ENCODE measurements at places on chromosomes 3 and 15.

- no peak for DNase-seq
Observed at GRCh38 chr15:71811752-71812735, 1.7 kb downstream of the NR2E3 start.

GRCh38 chr3:113436809-113437208, 4.5 kb downstream of the CFAP44 start:
- DNase-seq = no peak

DNA sequence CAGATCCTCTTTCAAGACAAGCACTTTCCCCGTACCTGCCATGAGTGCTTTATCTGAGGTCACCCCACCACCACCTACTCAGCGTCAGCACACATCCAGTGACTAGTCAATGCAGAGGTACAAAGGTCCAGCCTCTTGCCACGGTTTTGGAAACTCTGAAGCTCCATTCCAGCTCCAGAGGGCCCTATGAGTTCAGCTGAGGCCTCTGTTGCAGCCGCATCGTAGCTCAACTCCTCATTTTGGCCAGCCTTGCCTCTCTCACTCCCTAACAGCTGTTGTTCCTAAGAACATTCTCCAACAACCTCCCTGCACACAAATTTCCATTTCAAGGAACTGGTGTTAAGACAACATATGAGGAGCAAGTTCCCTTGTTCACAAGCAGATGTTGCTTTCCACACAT, 405.1 kb upstream of the PROK2 start:
- DNase-seq = no peak

GRCh38 chr3:128605091-128606046, 45.2 kb downstream of the RPN1 start:
- no peak for DNase-seq

DNA sequence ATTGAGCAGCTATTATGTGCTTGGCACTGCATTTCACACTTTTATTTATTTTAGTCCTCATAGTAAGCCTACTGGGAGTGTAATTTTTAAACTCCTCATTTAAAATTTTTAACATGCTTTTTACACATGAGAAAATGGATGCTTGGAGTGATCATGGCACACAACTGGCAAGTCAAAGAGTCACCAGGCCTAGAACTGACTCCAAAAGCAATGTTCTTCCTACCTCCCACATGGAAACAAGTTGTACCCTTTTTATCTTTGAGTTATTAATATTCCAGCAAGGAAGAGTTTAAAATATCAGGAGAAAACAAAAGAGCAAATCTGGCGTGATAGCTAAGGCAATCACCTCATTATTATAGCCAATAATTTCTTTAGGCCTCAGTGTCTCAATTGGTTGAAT, 100.6 kb downstream of the MEIS2 start:
- DNase-seq = no peak

GRCh38 chr3:73086071-73086494, 24.6 kb downstream of the EBLN2 start:
- DNase-seq = no peak

- DNase-seq = peak; percentile 64
Observed at GRCh38 chr3:64267721-64268604, 42.7 kb upstream of the PRICKLE2 start.

DNA sequence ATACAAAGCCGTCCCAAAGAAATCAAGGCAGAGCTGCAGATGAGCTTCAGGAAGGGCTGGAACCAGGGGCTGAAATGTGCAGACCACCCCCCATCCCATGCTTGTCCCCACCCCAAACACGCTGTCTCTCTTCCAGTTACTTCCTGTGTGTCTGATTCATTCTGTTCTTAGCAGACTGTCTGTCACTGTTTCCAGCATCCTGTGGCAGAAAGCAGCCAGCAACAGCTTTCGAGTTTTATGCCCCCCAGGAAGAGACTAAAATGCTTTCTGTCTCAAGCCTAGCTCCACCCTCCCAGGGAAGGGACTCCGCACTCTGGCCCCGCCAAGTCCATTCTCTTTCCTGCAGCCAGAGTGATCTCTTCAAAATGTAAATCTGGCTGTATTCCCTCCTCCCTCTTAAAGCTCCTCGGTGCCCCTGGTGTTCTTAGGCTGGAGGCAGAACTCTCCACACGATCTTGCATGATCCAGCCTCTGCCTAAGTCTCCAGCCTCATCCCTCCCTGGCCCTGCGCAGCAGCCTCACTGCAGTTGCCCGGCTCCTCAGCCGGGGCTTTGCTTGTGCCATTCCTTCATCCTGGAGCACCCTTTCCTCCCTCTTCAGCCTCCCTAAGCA, 41.5 kb downstream of the HRH1 start:
- no peak for DNase-seq

- DNase-seq = no peak
Observed at GRCh38 chr3:159030886-159031679, 229.2 kb downstream of the MFSD1 start.

- DNase-seq = no peak
Observed at GRCh38 chr15:27699699-27700098, 399.4 kb downstream of the OCA2 start.

DNA sequence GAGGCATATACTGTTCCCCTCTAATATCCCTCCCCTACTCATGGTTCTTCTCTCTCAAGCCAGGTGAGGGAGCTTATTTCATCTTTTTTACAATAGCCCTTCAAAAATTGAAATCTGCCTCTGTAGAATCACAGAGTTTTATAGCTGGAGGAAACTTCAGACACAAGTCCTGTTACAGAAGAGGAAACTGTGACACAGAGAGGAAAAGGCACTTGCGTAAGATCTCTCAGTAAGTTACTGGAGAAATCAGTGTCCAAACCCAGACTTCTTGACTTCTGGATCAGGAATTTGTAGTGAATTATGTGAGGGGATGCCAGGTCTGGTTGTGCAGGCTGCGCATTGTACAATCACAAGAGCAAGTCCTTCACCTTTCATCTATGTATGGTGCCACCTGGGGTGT, 4.6 kb downstream of the FGD5 start:
- DNase-seq = no peak

DNA sequence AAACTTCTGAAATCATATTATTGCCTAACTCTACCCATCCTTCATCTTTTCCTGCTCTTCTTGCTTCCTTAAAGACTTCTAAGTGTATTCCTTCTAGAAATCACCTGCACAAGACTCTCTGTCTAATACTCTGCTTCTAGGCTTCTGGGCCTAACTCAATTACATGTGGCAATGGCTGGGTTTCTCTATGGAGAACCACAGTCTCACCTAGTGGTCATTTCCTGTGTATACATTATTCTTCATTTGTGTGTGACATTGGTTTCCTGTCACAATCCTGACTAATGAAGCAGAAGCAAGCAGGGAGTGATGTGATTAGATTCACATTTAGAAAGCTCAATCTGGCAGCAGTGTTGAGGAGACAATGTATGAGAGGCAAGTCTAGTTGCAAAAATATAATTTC, 16.9 kb upstream of the CLDN1 start:
- no peak for DNase-seq

- DNase-seq = peak; percentile 23
Observed at GRCh38 chr3:189304465-189305351, 132.9 kb downstream of the TPRG1 start.

GRCh38 chr3:52339612-52340011, 23.5 kb downstream of the DNAH1 start:
- peak; percentile 54 for DNase-seq

GRCh38 chr3:36393563-36393962, 13.3 kb downstream of the STAC start:
- DNase-seq = no peak

- no peak for DNase-seq
Observed at GRCh38 chr3:173826901-173827609, 429.5 kb downstream of the NLGN1 start.

GRCh38 chr3:170259907-170260306, 37.7 kb downstream of the PRKCI start:
- DNase-seq = no peak

GRCh38 chr3:117003501-117003900, 293.9 kb downstream of the TUSC7 start:
- DNase-seq = no peak

GRCh38 chr3:36895496-36896409, 49.1 kb downstream of the TRANK1 start:
- DNase-seq = no peak

- DNase-seq = no peak
Observed at GRCh38 chr15:57654153-57654852, 52.2 kb upstream of the POLR2M start.

- no peak for DNase-seq
Observed at GRCh38 chr15:100222349-100222715, 119.4 kb downstream of the ADAMTS17 start.

- DNase-seq = no peak
Observed at GRCh38 chr15:44489464-44489863, 47.5 kb upstream of the EIF3J start.

- DNase-seq = no peak
Observed at GRCh38 chr3:106860182-106860581, 517.1 kb upstream of the CCDC54 start.
